ENCODE measurements at places on chromosomes 3 and 15. TPM values are rescaled to one million over a fixed set of nuclear protein-coding genes. Genes with fewer than 3 reads are reported as not detected.

- DNase-seq: no peak
These were observed 47.0 kb downstream of the RPLP1 start for GRCh38 chr15:69499521-69500211.

DNA sequence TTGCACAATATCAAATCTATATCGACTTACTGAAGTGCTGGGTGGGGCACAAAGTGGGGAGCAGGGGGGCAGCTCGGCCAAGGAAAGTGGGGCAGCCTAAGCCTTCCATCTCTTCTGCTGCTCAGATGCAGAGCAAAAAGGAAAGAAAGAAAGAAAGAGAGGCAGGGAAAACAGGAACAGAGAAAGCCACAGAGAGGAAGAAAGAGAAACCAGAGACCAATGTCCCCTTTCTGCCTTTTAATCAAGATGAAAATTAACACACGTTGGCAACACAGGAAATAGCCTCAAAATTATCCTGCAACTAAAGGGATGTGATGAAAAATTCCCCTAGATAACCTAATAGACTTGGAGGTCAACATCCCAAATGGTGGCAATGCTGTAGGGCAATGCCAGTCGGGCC is 72.2 kb upstream of the RAD18 start:
- DNase-seq: no peak

DNA sequence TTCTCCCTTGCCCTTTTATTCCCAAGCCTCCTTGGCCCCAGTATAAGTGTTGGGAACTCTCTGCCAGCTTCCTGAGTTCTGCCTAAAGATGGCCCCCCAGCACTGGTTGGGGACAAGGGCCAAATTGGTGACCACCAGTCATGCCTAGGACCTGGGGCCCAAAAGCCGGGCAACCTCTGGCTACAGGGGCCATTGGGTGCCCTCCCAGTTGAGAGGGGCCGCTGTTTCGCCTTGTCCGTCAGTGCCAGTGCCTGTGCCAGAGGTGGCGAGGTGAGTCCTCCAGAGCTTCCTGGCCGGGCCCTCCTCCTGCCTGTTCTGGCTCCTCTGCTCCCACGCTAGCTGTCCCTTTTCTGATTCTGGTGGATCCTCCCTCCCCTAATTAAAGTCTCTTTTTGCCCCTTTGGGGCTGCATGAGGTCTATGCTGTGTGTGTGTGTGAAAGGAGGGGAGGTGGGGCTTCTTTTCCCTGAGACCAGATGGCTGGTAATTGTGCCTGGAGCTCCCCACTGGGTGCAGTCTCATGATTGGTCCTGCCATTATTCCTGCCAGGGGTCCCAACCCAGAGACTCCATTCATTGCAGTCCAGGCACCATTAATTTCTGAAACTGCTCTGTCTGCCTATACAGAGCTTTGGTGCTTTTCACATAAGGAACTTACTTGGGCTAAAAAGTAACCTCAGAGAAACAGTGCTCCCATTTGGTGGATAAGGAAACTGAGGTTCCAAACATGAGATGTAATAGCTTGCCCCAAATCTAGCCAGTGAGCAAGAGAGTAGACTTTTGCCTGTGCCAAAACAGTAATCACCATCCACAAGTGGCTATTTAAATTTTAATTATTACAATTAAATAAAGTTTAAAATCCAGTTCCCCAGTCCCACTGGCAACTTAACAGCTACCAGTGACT is 3.1 kb upstream of the TTLL3 start:
- DNase-seq: no peak

DNA sequence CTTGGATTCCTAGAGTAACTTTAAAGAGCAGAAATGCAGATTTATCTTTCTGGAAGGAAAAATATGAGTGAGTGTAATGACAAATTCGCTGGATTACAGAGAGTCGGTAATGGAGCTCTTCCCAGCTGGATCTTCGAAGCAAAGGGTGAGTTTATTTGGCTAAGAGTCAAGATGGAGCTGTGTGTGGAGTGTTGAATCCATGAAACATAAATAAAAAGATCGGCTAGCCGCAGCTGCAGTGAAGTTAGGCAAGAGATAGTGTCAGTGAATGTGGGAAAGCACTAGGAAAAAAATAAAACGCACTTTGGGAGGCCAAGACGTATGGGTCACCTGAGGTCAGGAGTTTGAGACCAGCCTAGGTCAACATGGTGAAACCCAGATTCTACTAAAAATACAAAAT is 10.3 kb downstream of the NAALADL2 start:
- DNase-seq: no peak

DNA sequence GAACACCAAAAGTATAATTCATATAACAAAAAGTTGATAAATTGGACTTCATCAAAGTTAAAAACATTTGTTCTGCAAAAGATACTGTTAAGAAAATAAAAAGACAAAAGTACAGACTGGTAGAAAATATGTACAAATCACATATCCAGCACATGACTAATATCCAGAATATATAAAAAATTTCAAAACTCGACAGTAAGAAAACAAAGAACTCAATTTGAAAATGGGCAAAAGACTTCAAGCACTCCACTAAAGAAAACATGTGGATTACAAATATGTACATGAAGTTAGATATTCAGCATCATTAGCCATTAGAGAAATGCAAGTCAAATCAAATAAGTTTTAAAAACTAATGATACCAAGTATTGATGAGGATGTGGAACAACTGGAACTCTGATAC is 6.7 kb downstream of the GK5 start:
- no peak for DNase-seq

DNA sequence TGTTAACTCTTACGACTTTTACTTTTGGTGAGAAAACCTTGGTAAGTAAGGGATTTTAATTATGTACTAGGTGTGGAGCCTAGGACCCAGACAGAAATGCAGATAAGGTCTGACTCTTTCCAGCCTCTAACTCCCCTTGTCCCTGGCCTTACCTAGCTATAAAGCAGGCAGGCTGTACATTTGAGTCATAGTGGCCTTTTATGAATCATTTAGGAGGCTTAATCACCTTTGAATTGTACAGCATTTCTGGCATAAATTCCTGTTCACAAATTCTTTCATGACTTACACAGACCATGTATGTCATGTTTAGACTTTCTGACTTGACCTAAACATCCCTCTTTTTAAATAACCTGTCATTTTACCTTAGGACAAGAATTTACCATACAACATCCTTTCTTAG is 47.4 kb downstream of the CHCHD4 start:
- DNase-seq: no peak

DNA sequence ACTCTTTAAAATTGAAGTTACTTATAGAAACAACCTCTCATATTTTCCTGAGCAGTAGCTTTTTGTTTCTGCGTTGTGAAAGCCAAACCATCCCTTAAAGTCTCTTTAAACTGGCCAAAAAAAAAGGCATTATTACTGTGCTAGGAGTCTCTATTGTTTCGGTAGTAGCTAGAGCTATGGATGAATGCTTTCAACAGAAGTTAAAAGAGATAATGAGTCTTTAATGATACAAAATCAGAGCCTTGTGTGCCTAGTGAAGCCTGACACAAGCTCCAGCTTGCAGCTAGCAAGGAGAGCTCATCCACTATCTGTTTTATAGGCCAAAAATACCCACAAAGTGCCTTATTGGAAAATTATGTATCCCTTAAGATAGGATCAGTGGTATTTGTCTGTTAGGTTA is 360.4 kb upstream of the CDIN1 start:
- no peak for DNase-seq

DNA sequence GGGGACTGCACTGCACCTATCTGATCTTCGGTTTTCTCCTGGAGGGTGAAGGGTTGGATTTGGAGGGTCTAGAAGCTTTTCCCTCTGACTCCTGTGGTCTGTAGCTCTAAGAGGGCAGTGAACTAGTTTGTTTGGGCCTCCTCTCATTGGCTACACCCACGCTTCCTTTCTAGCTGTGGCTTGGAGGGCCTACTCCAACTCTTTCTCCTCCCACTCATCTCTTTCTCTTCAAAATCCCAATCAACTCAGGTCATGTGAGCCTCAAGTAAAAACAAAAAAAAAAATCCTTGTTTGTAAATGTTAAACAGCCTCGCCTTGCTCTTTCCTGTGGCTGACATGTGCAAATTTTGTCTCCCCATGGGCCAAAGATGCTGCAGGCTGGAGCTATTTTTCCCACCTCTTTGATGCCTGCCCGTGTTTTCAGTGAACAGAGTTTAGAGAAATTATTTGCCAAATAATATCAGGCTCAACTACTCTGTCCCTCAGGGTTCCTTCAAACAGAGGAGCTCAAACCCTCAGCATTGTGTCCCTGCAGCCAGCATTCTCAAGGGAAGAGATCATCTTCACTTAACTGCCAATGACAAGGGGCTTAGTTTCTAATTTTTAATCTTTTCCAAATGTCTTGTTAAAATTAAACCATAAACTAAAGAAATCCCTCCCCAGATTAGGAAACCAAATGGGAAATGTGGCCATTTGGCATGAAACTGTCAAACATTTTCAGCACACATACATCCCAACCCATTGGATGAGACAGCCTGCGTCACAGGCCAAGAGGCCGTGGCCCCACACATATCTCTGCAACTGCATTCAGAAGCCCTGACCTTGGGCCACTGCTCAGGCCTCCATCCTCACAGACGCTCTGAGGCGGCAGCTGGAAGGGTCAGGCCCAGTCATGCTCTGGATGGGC is 114.8 kb upstream of the THBS1 start:
- no peak for DNase-seq

GRCh38 chr3:150450916-150451315 is 42.8 kb downstream of the TSC22D2 start:
- no peak for DNase-seq

GRCh38 chr3:196207833-196208607 is 3.2 kb downstream of the ZDHHC19 start:
- DNase-seq: peak; percentile 35

GRCh38 chr3:11086856-11087255 is 67.4 kb upstream of the HRH1 start:
- no peak for DNase-seq

DNA sequence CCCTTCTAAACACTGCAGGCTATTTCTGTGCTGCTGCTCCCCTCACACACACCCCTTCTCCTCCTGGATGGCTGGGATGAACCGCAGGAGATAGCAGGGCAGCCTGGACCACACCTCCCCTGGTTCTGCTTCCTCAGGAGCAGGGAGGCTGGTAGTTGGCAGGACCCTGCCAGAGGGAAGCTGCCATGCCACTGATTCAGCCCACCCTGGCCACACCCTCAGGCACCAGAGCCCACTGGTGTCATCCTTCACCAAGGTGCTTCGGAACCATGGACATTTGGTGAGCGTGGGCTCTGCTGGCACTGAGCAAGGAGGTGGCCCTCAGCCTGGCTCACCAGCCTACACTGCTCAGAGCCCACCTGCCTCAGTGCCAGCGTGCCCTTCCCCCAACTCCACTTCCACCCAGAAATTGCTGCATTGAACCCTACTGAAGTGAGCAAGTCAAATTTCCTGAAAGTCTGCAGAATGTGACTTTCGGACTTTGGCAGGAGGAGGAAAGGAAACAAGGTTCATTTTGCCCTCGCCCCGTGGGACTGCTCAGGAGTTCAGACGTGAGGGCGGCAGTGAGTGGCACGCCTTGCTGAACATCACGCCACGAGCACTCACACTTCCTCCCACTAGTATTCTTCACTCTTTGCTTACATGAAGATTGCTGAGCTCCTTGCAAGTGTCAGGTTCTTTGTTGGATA is 26.3 kb downstream of the BMF start:
- no peak for DNase-seq

GRCh38 chr3:177822681-177823096 is 625.4 kb upstream of the TBL1XR1 start:
- DNase-seq: no peak

GRK7 gene
- not detected for total RNA-seq

AGTR1 gene
- total RNA-seq: 0.61 TPM

WDR53 gene
- total RNA-seq: 13.4 TPM

TERC gene
- 136 TPM for total RNA-seq

CLRN1 gene
- total RNA-seq: under 0.01 TPM

KBTBD13 gene
- under 0.01 TPM for total RNA-seq

SMCO1 gene
- total RNA-seq: not detected
